ENCODE measurements at places on chromosomes 1 and 21.

DNA sequence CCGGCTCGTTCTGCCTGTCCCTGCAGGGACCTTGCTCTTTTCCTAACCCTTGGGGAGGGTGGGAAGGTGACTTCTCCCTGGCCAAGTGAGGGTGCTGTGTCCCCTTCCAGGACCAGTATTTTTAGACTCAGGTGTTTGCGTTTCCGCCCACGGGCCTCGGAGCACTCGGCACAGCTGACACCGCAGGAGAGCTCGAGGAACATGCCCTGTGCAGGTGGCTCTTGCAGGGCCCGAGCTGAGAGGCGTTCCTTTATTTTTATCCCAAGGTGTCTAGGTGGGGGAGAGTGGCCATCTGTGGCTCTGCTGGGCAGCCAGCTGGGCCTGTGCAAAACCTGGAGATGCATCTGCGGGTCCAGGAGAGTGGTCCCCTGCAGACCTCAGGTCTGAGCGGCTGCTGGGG is 16.0 kb downstream of the PLCH2 start:
- no peak for DNase-seq

DNA sequence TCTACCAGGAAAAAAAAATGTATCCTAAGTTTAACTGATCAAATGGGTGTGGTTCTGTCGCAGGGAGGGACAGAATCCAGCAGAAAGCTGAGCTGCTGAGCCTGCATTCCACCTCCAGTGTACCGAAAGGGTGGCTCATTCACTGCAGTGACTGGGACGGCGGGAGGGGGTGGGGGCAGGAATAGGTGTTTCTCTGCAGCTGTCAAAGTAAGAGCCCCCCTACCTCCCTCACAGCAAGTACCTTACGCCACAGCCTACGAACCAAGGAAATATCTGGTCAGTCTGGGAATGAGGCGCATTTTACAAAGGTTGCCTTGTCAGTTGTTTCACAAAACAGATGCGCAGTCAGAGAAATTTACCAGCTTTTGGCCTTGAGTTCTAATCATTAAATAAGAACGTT is 1.7 kb downstream of the S100B start:
- DNase-seq = no peak

DNA sequence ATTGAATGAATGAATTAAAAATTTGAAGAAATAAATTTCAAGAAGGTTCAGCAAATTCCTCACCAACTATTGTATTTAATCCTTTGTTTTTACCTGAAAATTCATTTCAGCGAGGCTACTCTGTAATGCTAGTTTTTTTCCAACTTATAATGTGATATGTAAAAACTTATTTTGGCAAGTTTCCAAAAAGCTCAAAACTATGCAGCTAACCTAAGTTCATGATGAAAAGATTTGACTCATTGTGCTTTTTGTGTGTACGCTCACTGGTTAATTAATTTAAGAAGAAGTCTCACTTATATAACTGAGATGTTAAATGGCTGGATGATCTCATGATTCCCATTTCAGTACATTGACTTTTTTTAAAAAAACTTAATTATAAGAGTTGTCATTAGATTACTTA is 196.0 kb upstream of the SAMSN1 start:
- DNase-seq = no peak

- DNase-seq = no peak
Observed at GRCh38 chr21:35504277-35504676, 455.2 kb upstream of the RUNX1 start.
